ENCODE measurements at places on chromosomes 11 and 22.

DNA sequence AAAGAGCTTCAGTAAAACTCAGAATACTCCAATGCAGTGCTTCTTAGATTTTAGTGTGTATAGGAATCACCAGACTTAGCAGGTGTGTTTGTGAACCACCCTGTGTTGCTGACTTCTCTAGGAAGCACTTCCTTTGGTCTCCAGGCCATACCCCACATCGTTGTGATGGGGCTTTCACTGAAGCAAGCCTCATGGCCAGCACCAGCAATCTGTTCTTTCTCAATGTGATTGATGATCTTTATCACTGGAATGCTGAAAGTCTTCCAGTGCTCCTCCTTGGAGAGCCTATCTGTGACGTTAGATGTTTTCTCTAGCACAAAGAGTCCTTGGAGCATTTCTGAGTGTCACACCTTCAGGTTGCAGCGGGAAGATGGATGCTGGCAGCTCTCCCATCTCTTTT, 280.5 kb downstream of the DDX10 start:
- DNase-seq, result no peak

GRCh38 chr11:10462746-10463300, 7.8 kb downstream of the AMPD3 start:
- DNase-seq, result no peak

- no peak for DNase-seq
These were observed 699.1 kb downstream of the KCNA4 start for GRCh38 chr11:29317694-29318093.

GRCh38 chr11:293271-293851, 4.4 kb downstream of the PGGHG start:
- no peak for DNase-seq

GRCh38 chr11:78469896-78470295, 52.3 kb upstream of the GAB2 start:
- DNase-seq, result no peak

- DNase-seq, result no peak
These were observed 36.9 kb downstream of the CAT start for GRCh38 chr11:34475656-34476055.

- no peak for DNase-seq
These were observed 50.0 kb downstream of the RBX1 start for GRCh38 chr22:41000941-41001721.

GRCh38 chr11:63869171-63869591, 30.3 kb downstream of the MARK2 start:
- DNase-seq, result no peak

GRCh38 chr22:24003887-24004286, 1.4 kb downstream of the GSTT4 start:
- no peak for DNase-seq

DNA sequence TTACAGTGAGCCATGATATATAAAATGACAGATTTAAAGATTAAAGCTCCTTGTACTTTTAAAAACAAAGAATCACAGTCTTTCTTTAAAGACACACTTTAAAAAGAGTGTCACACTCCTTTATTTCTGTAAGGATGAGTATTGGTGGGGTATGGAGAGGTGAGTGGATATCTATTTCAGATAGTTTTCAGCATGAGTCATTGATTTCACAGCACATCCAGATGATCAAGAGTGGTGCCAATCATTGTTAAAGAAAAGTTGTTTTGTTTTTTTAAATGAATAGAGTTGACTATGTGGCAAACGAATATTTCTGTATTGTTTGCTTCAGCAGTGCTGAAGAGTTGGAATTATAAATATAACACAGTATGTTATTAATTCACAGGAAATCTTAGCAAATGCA, 52.5 kb downstream of the FAR1 start:
- DNase-seq, result no peak

- no peak for DNase-seq
These were observed 15.2 kb downstream of the ATXN10 start for GRCh38 chr22:45686836-45687235.

DNA sequence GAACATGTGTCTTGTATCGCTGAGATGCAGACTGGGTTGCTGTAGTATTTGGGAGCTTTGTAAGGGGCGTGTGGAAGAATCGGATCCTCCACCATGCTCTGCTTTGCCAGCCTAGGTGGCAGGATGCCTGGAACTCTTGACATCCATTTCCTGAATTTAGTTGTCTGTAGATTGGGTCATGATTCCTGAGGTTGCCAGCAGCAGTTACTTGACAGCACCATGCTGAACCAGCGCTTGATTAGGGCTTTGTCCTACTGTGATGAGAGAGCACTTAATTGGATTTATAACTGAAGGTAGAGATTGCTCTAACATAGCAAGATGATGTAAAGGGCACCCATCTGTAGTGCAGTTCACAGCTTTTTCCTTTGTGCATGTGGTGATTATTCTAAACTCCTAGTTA, 75.6 kb upstream of the HORMAD2 start:
- no peak for DNase-seq

- no peak for DNase-seq
These were observed 85.1 kb downstream of the MYO7A start for GRCh38 chr11:77213029-77213579.

DNA sequence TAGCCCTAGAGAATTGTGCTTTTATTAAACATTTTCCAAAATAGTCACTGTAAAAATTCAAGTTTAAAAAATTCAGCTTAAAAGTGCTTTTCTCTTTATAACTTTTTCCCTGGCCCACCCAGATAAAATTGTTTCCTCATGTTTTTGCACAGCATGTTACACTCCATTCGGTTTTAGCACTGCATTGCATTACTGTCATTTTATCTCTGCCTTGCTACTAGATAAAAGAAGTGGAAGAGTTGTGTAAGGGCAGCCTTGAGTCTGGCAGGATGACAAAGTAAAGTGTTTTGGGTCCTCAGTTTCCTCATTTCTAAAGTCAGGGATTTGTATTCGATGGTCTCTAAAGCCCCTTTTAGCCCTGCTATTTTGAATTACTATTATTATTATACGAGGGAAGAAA, 99.8 kb downstream of the ATM start:
- no peak for DNase-seq

- DNase-seq, result no peak
These were observed 148.3 kb upstream of the CADM1 start for GRCh38 chr11:115652496-115652895.

DNA sequence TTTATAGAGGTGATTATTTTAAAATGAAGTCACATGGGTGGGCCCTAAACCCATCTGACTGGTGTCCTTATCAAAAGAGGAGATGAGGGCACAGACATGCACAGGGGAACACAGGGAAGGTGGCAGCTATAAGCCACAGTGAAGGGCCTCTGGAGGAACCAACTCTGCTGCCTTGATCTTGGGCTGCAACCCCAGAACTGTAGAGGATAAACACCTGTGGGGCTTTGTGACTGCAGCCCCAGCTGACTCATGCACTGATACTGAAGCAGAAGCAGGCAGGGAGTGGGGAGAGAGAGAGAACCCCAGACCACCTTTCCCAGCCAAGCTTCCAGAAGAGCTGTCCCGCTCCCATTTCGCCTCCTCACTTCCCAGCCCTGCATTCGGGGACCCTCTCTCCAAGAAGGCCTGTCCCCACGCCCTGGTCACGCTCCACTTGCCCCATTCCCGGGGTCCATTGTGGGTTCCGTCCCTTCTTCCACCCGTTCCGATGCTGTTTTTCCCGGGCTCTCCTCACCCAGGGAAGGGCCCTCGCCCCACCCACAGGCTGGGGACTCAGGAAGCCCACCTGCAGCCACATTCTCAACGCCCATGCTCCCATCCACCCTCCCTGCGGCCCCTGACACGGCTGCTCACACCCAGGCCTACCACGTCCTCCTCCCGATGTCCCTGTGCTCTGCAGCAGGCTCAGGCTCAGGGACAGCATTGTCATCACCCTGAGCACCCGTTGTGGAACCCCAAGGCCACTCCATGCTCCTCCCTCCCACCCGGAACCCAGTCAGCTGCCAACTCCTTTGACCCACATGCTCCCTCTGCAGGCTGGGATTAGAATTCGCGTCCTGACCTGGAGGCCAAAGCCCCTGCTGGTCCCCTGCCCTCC, 90.8 kb upstream of the SHANK2 start:
- DNase-seq, result no peak

GRCh38 chr11:35487532-35488078, 37.8 kb downstream of the PAMR1 start:
- no peak for DNase-seq

DNA sequence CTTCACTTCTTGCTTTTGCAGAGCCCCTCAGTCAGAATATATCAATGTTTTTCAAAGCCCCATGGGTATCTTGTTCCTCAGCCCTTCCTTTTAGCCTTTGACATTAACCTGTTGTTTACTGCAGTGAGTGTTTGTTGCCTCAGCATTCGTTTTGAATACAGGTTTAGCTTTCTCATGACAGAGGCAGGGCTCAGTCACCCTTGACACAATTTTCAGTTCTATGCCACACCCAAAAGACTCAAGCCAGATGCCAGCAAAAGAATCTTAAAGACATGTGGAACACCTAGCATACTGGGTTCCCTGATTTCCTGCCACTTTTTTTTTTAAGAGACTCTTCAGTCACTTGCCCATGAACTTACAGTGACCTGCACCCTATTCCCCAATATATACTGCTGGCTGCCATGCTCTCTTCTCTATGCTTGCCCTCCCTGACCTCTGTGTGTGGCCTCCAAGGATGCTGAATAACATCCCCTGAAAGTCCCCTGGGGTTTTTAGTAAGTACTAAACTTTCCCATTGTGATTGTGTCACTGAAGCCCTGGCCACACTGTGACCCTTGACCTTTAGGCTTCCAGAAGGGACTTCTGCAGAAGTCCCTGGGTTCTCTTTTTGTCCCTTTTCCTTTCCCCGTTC, 1225.5 kb downstream of the TBC1D22A start:
- no peak for DNase-seq

DNA sequence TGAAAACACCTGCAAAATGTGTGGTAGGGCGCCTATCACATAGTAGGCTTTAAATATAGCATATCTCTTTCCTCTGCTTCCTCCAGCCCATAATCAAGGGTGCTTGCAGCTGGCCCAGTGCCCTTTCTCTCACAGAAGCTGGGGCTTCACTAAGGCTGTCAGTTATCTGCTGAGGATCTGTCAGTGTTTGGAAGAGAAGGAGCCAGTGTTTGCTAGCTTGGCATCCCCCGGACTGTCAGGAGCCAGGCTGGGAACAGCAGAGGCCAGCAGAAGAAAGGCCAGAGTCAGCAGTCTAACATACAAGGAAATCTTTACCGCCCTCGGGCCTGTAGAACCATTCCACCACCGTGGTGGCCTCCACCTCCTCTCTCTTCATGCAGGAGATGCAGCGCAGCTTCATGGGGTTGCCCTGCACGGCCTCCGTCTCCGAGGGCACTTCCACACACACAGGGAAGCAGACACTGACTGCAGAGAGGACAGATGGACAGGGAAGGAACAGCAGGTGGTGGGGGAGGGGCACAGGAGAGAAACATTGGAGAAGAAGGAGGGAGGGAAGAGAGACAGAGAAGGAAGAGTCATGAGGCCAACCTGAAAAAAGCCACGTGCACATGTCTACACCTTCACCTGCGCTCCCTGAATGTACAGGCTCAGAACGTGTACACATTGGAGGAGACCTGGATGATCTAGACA, 9.0 kb downstream of the SCN3B start:
- DNase-seq, result no peak

DNA sequence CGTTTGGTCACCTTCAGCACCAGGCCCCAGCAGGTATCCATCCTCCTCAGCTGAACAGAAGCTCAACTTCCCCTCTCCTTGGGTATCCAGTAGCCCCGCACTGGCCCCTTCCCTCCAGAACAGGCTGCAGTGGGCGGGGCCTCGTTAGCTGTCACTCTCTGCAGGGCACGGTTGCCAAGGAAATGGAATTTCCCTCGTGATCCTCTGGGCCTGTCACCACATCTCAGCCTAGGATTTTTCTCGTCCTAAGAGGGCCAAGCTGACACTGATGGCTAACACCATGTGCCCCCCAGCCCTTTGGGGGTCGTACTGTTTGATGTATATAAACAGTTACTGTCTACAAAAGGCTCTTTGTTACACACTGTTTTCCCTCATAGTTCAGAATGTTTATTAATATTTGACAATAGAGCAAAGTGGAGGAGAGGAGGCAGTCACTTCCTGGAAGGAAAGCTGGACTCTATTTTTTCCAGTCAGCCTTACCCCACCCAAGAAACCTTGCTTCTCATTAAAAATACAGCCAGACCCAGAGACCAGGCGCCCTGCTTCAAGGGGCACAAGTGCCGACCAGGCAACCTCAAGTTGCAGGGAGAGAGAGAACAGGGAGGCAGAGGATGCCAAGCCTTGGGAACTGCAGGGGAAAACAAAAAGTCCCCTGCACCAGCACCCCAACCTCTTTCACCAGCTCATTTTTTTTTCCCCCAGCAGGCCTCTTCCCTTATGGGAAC, 44.5 kb downstream of the FEZ1 start:
- no peak for DNase-seq

- no peak for DNase-seq
These were observed 34.4 kb upstream of the ZBED5 start for GRCh38 chr11:10892250-10892649.

- no peak for DNase-seq
These were observed 24.3 kb downstream of the LMO2 start for GRCh38 chr11:33867561-33867960.

DNA sequence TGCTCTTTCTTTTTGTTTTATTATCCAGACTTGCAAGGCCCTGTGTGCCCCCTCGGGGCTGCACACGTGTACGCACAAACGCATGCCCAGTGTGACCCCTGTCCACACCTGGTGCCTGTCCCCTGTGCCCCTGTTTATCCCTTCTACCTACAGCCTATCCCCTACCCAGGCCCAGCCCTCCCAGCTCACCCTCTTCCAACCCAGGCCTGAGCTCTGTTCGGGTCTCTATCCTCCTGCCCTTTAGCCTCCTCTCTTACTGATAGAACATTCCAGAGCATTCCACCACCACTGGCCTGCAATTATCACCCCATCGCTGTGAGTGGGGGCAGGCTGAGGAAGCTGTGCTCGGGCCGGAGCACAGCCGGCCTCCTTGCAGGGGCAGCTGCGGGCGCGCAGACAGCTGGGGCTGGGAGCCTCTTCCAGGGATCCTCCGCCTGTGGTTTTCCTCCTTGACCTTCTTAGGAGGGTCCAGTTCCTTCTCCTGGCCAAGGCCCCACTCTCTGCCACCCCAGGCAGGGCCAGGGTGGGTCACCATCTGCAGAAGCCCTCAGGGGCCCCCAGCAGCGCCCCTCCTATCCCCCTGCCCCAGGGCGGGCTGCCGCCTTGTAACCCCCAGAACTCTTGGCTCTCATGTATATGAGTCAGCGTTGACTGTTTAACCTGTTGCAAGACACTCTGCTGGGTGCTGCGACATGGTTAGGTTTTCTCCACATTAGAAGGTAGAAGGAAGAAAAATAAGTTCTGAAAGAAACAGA, 41.8 kb upstream of the KCNQ1OT1 start:
- DNase-seq, result no peak

Data from stimulated activated CD8-positive, alpha-beta memory T cell treated with anti-CD3 and anti-CD28 coated beads, Interleukin-2, amount 100 ng/mL, for 1 hour (primary cell).